ENCODE measurements at places on chromosomes 1 and 21.
A peak's percentile ranks its signal among the peaks of the same experiment; 100 is the strongest.

DNA sequence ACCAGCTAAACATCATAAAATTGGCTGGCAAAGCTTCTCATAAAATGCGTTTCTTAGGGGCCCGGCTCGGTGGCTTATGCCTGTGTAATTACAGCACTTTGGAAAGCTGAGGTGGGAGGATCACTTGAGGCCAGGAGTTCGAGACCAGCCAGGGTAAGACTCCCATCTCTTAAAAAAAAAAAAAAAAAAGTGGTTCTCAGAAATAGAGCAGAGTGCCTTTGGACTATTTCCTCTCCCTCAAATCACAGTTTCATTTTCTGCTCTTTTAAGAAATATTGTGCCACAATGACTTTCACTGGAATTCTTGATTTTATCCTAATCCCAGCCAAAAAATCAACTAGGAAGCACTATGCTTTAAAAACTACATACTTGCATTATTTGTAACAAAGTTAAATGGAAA, 13.3 kb downstream of the HSF2BP start:
- DNase-seq = no peak

DNA sequence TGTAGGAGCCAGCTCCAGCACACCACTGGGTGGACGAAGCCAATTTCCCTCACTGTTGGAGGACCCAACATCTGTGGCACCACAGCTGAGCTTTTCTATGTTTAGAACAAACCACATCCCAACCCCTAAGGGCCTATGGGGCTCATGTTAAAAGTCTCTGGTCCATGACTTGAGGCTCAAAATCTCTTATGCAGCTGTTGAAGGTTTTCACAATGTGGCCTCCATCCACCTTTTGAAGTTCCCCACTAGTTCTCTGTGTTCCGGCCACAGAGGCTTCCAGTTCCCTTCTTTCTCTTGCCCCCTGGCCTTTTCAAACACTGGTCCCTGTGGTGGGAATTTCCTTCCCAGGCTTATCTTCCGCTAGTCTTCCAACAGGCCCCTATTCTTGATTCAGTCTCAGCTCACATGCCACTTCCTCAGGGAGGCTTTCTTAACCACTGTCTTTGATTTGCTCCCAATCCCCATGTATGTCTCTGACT, 3.9 kb upstream of the IFNLR1 start:
- DNase-seq = no peak

- no peak for DNase-seq
These were observed 48.7 kb upstream of the TNR start for GRCh38 chr1:175792136-175792535.

GRCh38 chr1:147600119-147601111, 59.1 kb downstream of the BCL9 start:
- no peak for DNase-seq

GRCh38 chr1:101203820-101204540, 32.8 kb upstream of the S1PR1 start:
- no peak for DNase-seq

- DNase-seq = no peak
These were observed 527.9 kb downstream of the NPHP4 start for GRCh38 chr1:5464366-5464765.

DNA sequence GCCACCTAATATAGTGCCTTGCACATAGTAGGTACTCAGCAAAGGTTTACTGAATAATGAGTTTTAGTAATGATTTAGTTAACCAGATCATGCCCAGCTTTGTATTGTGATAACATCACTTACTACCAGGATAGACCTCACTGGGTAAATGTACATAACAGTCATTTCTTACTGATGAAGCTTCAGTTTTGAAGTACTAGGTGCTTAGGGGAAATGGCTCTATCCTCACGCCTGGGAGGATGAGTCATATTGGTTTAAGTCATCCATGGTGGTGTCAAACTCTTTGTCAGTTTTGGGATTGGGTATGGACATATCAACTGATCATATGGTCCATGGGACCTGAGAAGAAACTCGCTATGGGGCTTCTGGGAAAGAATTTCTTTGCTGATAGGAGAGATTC, 90.6 kb upstream of the USP24 start:
- no peak for DNase-seq

GRCh38 chr1:152497273-152497672, 13.3 kb upstream of the LCE5A start:
- DNase-seq = no peak

DNA sequence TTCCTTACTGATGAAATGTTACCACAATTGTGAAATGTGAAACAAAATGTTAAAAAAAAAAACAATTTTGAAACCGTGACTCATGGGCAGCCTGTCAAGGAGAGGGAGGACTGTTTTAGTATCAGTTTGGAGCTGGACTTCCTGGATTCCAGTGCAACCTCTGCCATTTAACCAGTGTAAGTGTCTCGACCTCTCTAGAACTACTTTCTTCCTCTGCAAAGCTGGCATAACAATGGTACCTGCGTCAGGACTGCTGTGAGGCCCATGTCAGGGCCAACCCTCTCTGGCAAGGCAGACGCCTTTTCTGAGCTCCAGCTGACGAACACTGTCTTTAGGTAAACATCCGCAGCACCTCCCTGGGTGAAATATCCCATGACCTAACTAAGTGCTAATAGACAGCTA, 20.9 kb downstream of the URB1 start:
- no peak for DNase-seq

DNA sequence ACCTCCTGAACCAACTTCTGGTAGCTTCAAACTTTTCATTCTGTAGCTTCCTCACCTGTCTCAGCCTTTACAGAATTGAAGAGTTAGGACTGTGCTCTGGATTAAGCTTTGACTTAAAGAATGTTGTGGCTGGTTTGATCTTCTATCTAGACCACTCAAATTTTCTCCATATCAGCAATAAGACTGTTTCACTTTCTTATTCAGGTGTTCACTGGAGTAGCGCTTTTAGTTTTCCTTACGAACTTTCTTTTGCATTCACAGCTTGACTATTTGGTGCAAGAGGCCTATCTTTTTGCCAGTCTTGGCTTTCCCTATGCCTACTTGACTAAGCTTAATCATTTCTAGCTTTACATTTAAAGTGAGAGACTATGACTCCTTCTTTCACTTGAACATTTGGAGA, 31.5 kb downstream of the FGGY start:
- no peak for DNase-seq

DNA sequence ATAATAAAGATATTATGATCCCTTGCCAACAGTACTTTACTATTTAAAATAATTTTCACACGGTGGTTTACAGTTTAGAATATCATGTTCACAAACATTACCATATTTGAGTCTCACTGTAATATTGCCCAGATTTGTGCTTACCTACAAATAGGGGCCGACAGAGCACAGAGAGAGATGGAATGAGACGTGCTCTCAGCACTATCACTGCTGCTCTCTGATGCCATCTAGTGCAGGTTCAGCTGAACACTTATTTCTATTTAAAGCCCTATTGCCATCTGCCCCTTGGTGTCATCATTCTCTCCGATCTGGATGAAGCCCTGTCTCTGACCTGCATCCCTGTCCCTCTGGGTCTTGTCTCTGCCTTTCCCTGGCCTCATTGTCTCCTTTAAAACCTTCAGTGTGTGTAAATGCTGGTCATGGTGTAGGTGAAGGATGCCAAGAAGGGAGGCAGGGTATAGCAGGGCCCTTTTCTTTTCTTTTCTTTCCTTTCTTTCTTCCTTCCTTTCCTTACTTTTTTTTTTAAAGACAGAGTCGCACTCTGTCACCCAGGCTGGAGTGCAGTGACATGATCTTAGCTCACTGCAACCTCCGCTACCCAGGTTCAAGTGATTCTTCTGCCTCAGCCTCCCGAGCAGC, 6.9 kb upstream of the GPATCH4 start:
- DNase-seq = peak; percentile 82

- peak; percentile 76 for DNase-seq
These were observed 122.2 kb downstream of the KCNN3 start for GRCh38 chr1:154747740-154748404.

DNA sequence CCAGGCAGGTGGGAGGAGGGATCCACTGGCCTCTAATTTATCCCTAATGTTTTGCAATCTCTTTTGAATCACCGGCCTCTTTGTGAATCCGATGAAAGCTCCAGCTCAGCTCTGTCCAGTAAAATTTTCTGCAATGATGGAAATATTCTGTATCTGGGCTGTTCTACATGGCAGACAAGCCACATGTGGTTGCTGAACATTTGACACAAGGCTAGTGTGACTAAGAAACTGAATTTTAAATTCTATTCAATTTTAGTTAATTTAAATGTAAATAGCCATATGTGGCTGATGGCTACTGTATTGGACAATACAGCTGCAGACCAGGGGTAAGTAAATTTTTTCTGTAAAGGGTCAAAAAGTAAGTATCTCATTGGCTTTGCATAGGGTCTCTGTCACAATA, 135.1 kb downstream of the CSMD2 start:
- no peak for DNase-seq

GRCh38 chr1:219659005-219659600, 46.2 kb upstream of the ZC3H11B start:
- no peak for DNase-seq

DNA sequence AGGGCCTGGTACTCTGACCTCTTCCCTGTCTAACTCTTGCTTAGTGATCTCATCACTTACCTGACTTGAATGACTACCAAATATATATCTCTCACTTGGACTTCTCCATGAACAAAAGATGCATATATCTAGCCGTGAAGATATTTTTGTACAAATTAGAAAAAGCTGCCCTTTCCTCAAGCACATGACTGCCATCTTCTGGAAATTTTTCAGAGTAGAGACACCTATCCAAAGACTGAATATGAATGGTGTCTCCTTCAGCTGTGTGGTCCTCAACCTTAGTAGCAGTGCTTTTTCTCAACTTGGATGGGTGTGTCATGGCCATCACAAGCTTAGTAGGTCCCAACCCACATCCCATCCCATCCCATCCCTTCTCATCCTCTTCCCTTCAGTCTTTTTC, 142.3 kb downstream of the DNM3 start:
- DNase-seq = no peak

DNA sequence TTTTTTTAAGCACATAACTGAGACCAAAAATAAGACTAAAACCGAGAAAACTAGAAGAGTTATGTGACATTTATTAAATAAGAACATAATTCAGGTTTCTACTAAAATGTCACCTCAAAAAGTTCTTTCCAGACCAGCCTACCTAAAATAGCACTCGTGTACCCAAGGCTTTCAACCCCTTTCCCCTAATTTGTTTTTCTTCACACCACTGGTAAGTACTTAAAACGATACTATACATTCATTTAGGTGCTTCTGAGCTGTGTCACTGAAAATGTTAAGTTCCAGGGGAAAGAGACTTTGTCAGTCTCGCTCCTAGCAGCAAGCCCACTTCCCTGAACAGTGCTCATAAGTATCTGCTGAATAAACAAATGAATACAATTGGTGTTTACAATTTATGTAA, 6.8 kb downstream of the RRAGC start:
- DNase-seq = no peak

- DNase-seq = no peak
These were observed 11.6 kb upstream of the TNFSF18 start for GRCh38 chr1:173062150-173062938.

DNA sequence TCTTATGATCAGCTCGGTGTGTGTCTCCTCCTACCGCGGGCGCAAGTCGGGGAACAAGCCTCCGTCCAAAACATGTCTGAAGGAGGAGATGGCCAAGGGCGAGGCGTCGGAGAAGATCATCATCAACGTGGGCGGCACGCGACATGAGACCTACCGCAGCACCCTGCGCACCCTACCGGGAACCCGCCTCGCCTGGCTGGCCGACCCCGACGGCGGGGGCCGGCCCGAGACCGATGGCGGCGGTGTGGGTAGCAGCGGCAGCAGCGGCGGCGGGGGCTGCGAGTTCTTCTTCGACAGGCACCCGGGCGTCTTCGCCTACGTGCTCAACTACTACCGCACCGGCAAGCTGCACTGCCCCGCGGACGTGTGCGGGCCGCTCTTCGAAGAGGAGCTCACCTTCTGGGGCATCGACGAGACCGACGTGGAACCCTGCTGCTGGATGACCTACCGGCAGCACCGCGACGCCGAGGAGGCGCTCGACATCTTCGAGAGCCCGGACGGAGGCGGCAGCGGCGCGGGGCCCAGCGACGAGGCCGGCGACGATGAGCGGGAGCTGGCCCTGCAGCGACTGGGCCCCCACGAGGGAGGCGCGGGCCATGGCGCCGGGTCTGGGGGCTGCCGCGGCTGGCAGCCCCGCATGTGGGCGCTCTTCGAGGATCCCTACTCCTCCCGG, 1.5 kb downstream of the KCNC4 start:
- DNase-seq = no peak

DNA sequence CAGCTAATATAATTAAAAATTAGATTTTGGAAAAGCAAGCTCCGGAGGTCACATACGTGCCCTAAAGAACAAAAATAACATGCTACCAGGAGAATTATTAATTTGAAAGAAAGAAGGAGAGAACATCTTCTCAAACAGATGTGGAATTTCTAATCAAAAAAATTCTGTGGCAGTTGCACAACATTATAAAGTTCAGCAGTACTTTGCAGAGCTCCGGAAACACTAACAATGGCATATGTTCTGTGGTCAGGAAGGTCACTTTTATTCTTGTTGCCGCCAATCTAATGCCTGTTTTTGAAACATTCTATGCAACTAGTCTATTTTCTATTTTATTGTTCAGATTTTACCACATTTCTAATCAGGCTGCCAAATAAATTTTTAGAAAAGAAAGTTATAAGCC, 186.8 kb downstream of the SMYD3 start:
- DNase-seq = no peak

GRCh38 chr1:200767321-200767720, 28.6 kb downstream of the CAMSAP2 start:
- DNase-seq = no peak

DNA sequence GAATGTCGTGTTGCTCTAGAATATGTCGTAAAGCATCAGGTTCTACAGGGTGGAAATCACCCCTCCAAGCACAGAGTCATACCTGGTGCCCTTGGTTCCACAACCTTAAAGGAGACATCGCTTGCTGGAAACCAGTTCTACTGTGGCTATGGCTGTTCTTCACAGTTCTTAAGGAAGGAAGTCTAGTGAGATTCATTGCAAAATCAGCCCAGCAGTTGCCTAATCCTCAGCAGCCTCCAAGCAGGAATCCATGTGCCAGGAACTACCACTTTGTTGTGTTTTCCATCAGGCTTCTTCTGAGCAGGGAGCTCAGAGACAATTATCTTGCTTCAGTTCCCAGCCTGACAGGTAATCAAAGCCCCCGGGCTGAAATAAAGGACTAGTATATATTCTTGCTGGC, 45.0 kb upstream of the SLC35F3 start:
- no peak for DNase-seq

DNA sequence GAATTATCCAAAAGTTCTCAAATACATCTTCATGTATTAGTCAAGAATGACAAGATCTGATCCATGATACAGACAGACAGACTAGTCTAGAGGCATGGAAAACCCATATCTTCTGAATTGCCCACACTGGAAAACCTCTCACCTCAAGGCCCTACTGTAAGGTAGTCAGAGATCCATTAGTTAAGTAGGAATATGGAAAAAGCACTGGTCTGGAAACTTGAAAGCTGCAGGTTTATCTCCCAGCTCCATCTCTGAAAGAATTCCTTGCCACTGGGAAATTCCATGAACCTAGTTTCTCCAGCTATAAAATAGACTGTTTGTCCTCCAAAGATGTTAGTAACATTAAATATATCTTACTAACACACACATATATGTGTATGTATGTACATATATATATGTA, 169.2 kb downstream of the AKT3 start:
- DNase-seq = no peak
